Stimulated activated CD8-positive, alpha-beta memory T cell treated with anti-CD3 and anti-CD28 coated beads, Interleukin-4, amount 100 ng/mL, for 48 hours (primary cell): ENCODE measurements at places on chromosomes 7 and 10.

DNA sequence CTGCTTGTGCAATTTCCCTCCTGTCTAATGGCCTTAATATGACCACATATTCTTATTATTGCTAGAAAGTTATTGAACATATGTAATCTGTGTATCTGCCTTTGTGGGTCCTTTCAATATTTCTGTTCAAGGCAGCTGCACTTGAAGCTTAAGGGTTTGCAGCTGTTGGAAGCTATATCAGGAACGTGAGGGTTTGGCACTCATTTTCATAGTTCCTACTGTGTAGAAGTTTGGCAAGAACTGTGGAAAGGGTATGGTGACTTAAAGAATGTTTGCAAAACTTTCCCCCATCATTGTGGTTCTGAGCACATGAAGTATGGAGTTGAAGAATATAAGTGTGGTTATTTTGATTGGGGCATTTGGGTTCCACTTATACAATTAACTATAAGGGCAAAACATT, 144.7 kb upstream of the SEMA3A start:
- no peak for DNase-seq

- peak; percentile 70 for DNase-seq
Measured at GRCh38 chr7:25098096-25099046, 26.7 kb downstream of the CYCS start.

DNA sequence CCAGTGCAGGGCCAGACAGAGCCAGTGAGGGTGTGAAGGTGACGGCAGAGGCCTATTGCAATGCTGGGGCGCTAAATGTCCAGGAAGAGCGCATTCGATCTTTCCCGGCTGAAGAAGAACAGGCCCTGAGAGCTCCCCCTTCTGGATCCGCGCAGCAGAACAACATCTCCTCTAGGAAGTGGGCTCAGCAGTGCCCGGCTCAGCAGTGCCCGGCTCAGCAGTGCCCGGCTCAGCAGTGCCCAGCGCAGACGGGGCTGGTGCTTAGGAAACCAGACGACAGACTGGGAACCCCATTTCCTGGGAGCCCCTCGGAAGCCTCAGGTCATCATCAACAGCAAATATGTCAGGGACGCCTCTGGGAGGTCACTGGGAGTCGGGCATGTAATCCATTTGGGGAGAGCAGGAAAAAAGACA, 4.7 kb upstream of the NOS3 start:
- DNase-seq, result peak; percentile 79

GRCh38 chr10:24242562-24242961, 33.6 kb downstream of the KIAA1217 start:
- no peak for DNase-seq

GRCh38 chr7:113763226-113763625, 155.6 kb downstream of the PPP1R3A start:
- DNase-seq, result no peak

DNA sequence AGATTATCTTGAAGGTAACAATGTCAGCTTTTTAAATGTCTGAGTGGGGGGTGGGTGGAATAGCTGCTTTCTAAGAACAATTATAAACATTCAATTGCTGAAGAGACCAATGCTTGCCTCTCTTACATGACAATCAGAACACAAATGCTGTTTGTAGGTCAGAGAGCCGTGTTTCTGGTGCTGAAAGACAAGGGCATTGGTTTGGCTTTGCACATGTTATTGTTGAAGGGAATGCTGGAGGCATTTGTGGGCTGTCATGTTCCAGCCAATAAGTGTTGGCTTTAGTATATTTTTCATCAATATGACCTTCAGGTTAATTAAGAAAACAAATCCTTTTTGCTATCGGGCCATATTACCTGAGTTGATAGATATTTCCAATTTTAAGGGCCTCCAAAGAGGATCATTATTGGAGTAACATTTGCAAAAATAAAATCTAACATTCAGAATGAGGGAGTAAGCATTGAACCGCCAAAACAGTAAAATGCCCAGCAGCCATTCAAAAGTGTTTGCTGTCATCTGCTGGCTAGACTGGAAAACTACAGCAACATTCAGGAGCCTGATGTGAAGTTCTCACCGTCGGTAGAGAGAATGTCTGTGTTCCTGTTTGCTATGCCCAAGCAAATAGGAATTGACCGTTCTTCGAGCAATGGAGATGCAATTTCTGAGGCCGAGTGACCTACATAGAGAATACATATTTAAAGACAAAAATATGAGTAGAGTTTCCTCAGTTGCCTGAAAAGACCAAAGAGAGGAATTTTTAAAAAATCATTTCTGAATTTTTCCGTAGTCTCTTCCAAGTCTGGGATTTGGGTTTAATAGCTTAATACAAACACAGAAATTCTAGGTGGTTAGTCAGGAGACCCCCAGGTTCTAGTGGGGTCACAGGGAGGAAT, 118.9 kb downstream of the APBB1IP start:
- no peak for DNase-seq
